ENCODE measurements at places on chromosomes 5 and 9.

DNA sequence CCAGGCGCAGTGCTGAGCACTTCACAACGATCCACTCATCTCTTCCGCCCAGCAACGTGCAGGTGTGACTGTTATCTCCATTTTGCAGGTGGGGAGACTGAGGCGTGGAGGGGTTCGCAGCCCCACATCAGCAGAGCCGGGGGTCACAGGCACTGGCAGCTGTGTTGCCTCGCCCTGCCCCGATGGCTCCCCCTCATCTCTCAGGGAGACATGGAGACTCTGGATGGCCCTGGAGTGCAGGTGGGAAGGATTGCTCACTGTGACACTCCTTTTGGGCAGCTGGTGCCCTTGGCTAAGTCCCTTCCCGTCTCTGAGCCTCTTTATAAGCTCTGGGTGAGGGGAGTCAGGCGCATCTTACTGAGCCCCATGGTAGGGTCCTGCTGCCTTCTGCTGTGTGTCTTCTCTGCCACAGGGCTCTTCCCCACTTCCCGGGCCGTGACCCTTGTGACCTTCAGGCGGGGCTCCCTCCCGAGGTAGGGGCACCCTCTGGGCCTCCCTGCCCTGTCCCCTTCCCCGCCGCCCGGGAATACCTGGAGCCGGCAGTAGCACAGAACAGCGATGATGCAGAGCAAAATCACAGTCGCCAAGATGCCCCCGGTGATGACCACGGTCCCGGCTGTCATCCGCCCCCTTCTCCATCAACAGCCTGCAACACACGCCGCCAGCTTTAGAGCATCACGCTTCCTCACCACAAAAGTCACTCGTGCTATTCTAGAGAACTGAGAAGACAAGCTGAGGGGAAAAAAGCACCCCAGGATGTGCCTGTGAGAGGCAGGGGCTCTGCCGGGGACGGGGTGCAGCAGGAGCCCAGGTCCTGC is 29.4 kb downstream of the FAM163B start:
- no peak for DNase-seq

DNA sequence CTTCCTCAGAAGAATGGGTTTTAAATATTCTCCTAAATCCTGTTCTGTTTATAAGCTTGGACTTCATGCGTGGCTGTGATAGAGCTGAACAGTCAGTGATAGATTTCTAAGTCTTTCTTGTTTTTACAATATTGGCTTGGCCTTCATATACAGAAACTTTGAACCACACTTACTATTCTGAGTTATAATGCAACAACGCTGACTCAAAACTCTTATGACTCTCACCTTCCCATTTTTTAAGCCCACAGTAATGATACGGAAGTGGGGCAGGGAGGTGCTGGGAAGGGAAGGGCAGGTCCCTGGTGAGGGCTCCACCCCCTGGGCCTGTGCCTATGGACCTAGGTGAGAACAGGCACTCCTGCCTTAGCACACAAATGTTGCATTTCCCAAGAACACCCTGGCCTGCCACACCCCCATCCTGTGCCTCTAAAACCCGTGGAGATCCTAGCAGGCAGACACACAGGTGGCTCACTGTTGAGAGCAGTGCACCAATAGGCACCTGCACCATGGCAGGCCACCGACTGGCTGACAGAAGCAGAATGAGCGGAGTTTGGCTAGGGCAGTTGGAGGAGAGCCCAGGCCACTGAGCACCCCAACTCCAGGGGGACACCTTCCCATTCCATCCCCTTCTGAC is 376.7 kb downstream of the GABRG2 start:
- DNase-seq, result no peak

DNA sequence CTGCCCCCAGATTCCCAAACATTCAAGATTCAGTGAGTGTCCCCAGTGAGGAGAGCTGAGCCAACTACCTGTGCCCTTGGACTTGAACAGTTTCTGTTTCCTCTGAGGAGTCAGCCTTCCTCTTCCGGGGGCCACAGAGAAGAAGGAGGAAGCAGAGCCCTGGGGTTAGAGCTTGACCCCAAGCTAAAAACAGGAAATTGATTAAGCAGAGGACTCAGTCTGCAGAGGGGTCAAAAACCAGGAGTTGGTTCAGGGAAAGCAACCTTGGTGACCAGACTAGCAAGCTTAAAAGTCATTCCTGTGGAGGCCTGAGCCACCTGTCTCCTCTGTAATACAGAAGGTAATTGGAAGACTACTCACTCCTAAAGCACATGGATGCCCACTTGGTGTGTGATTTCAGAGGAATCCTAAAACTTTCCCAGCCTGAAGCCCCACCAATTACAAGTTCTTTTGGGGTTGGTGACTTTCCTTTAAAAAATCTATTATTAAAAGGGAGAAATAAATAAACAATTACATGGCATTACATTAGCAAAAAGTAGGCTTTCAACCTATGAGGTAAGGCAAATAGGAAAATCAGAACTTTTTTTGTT is 64.2 kb upstream of the SELENOP start:
- no peak for DNase-seq

DNA sequence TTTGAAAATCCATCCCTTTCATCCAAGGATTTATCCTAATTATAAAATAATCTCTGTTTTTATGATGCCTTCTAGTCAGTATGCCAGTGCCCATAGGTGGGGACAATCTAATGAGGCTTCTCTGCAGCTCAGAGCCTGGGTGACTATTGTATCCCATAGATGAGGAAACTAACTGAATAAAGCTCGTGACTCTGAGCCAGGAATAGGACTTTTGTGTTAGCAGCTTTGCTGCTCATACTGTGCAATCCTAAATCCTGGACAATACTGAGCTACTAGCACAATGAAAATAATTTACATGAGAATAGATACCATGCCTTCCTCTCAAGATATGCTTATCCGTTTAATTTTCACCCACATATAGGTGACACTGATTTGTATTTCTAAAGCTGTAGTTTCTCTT is 443.0 kb downstream of the PLK2 start:
- no peak for DNase-seq

GRCh38 chr9:76404401-76404800 is 10.2 kb upstream of the RFK start:
- DNase-seq, result no peak

DNA sequence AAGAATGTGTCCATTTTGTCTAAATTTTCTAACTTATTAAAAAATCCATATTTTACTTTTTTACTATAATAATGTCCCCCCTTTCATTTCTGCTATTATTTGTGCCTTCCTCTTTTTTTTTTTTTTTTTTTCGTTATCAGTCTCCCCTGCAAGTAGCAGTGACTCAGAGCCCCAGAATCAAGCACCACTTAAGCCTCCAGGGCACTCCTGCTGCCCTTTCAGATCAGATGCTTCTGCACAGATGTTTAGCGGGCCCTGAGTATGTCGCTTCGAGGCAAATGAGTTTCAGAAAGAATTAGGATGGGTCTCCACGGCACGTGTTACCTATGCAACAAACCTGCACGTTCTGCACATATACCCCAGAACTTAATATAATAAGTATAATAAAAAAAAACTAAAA is 11.7 kb downstream of the MED7 start:
- DNase-seq, result no peak

DNA sequence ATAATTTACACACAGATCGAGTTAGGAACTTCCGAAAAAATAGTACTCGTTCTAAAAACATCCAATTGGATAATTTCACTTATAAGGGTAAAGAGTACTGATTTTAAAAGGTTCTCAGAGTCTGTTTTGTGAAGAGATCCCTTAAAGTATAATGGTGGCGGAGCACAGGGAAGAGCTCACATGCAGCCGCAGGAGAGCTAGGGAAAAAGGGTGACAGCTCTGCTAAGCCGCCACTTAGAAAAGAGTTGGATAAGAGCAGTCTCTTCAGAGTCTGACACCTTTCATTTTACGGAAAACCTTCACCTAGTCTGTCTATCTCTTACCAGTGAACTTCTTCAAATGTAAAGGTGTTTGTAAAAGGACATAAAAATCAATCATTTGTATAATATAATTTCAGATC is 149.9 kb downstream of the COMMD10 start:
- DNase-seq, result no peak

GRCh38 chr5:140084541-140084940 is 29.4 kb upstream of the PURA start:
- DNase-seq, result no peak

DNA sequence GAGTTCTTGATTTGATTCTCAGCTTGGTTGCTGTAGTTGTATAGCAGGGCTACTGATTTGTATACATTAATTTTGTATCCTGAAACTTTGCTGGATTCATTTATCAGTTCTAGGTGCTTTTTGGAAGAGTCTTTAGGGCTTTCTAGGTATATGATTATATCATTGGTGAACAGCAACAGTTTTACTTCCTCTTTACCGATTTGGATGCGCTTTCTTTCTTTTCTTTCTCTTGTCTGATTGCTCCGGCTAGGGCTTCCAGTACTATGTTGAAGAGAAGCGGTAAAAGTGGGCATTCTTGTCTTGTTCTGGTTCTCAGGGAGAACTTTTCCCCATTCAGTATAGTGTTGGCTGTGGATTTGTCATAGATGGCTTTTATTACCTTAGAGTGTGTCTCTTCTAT is 158.9 kb downstream of the SAXO1 start:
- no peak for DNase-seq

- DNase-seq, result no peak
Measured at GRCh38 chr5:93130624-93131490, 450.2 kb downstream of the NR2F1-AS1 start.

DNA sequence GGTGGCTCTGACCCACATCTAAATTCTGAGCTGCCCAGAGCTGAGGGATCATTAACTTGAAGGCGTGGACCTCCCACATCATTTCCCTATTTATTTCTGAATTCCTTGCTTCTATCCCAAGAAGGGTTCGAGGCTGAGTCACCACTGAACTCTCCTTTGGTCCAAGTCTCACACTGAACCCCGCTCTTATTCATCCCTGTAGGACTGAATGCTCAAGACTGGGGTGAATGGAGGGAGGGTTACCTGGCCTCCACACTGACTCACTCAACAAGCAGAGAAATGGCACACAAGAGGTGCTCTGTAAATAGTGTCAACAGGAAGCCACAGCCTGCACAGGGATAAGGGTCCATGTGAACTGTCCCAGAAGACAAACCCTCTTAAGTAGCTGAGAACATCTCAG is 79.1 kb upstream of the FSTL4 start:
- no peak for DNase-seq

DNA sequence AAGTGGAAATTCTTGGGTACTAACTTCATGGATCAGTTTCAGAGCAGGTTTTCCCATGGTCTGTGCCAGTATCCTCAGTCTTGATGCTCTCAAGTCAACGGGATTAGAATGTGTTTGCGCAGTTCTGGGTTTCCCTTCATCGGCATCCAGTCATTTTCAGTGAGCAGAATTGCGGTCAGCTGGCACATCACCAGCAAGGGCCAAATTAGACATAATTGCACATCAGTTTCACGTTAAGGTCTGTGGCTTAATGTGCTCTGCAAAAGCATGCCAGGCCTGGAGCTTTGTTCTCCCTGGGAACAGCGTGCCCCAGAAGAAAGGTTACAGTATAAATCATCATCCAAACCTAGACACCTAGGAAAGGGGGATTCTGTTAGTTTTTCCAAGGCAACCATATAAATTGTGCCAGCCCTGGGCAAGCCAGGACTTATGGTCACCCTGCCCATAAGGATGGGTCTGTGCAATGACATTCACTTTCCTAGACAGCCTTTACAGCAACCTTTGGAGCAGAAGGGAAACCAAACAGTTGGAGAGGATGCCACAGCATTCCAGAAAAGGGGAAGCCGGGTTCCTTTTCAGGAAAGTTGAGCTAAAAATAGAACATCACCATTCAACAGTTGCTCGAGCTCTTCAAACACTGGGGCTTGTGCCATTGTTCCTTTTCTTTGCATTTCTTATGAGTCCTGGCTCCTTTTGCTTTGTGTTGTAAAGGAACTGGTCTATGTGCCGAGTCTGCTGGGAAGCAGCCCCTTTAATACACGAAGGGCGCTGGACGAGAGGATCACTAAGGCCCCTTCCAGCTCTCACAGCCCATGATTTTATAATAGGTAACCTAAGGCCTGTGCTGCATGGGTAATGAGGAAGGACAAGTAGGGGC is 23.1 kb downstream of the IQGAP2 start:
- DNase-seq, result no peak

GRCh38 chr9:124964056-124964455 is 23.2 kb upstream of the GOLGA1 start:
- DNase-seq, result no peak

DNA sequence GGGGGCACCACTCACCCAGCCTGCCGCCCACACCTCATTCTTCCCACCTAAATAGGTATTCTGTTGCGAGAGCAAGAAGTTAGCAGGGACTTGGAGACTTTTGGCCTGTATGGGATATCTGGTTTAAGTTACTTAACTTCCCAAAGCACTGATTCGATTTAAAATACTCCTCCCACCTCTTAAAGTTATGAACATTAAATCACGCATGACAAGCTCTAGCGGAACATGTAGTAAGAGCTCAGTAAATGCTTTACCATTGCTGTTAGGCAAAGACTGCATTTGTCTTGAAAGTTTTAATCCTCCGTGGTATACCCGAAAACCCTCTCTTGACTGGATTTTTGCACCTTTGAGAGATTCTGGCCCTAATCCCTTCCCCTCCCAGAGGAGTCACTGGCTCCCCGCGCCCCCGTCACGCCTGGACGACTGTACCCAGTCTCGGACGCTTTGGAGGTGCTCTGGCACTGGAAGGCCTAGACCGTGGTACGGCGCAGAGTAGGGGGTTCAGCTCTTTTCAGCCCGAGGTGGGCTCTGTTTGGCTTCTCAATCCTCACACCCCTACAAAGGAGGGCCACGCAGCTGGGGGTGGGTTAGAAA is 4.4 kb downstream of the GDNF start:
- no peak for DNase-seq

- DNase-seq, result no peak
Measured at GRCh38 chr9:3768286-3768685, 242.5 kb upstream of the RFX3 start.

- DNase-seq, result no peak
Measured at GRCh38 chr9:99822806-99823591, 1.3 kb downstream of the NR4A3 start.

- DNase-seq, result no peak
Measured at GRCh38 chr9:121073038-121073437, 1.7 kb upstream of the CNTRL start.

DNA sequence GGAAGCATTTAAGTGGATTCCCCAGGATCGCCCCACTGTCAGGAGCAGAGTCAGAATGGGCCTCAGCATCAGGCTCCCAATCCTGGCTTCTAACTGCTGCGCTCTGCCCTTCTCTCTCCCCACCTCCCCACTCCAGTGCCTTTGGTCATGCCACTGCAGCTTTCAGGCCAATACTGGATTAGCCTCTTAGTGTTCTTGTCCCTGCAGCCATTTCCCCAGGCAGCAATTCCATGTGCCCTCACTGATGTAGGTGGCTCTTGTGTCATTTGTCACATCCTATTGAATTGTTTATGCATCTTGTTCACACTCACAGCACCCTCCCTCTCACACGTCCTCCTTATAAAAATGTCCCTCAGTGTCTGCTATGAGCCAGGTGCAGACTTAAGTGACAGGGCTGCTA is 544.2 kb upstream of the DAP start:
- DNase-seq, result no peak

DNA sequence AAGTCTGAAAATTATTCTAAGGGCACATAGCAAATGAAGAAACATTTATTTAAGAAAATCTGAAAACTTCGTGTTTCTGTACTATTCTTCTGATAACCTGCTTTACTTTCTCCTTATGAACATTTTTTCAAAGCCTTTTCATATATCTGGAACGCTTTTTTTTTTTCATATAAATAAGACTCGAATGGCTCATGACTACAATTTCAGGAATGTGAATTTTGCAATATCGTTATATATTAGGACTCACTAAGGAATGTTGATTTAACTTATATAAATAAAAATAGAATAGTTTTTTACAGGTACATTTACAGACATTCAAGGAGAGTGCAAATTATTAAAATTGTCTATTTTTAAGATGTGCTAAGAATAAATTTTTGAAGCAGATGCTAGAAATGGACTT is 42.9 kb downstream of the GPBP1 start:
- no peak for DNase-seq
